ENCODE measurements at places on chromosomes 7 and 10.
A peak's percentile ranks its signal among the peaks of the same experiment; 100 is the strongest.

GRCh38 chr10:107727767-107728317, 563.3 kb upstream of the SORCS1 start:
- no peak for DNase-seq

DNA sequence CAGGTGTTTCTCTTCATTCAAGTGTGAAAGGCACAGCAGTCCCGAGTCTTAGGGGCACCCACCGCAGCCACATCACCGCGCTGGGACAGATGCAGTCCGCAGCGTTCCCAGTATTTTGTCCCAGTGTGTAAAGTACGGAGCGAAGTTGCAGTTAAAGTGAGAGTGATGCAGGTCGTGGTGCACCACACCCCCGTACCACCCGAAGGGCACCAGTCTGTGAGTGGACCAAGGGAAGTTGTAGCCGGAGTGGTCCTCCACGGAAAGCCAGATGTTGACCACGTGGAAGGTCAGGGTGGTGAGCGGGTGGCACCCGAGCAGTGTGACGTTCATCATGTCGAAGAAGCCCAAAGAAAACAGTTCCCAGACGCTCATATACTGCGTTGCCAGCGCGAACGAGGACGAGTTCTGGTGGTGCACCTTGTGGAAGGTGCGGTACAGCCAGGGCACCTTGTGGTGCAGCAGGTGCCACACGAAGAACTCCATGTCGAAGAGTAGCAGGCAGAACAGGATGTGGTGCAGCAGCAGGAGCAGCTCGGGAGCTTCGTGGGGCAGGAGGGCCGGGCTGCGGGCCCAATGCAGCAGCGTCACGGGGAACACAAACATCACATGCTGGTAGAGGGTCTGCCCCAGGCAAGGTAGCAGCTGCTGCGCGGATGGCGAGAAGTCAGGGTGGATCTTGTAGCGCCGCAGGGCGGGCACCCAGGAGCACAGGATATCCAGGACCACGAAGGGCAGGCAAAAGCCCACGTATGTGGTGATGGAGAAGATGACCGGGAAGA, 526 bp downstream of the CH25H start:
- peak; percentile 17 for DNase-seq

DNA sequence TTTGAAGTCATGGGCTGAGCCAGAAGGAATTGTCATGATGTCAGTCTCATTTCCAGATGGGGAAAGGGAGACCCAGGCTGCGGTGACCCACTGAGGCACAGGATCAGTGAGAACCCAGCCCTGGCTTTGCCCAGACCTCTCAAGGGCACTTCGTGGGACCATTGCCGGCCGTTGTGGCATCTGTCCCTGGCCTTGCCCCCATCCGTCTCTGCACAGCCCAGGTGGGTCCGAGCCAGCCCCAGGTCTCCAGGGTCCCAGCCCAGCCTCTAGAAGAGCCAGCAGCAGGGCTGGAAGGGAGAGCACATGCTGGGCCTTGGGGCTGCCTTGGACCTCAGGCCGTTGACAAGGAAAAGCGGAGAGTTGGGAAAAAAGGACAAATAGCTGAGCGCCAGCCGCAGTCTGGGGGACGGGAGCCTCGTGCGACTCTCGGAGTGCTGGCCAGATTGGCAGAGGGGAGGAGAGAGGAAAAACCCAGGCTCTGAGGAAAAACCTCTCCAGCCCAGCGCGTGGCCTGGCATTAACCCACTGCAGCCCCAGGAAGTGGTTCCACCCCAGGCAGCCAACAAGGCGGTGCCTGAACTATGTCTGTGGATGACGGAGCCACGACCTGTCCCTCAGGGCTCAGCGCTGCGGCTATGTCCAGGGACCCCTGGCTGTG, 30.2 kb downstream of the GRIFIN start:
- DNase-seq = no peak

DNA sequence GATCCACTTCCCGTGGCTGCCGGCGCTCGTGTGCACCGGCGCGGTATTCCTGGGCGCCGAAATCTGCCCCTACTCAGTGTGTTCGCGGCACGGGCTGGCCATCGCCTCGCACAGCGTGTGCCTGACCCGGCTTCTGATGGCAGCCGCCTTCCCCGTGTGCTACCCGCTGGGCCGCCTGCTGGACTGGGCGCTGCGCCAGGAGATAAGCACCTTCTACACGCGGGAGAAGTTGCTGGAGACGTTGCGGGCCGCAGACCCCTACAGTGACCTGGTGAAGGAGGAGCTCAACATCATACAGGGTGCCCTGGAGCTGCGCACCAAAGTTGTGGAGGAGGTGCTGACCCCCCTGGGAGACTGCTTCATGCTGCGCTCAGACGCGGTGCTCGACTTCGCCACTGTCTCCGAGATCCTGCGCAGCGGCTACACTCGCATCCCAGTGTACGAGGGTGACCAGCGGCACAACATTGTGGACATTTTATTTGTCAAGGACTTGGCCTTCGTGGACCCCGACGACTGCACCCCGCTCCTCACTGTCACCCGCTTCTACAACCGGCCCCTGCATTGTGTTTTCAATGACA, 1.3 kb downstream of the CNNM1 start:
- DNase-seq = no peak
